ENCODE measurements at places on chromosomes 7 and 10.

DNA sequence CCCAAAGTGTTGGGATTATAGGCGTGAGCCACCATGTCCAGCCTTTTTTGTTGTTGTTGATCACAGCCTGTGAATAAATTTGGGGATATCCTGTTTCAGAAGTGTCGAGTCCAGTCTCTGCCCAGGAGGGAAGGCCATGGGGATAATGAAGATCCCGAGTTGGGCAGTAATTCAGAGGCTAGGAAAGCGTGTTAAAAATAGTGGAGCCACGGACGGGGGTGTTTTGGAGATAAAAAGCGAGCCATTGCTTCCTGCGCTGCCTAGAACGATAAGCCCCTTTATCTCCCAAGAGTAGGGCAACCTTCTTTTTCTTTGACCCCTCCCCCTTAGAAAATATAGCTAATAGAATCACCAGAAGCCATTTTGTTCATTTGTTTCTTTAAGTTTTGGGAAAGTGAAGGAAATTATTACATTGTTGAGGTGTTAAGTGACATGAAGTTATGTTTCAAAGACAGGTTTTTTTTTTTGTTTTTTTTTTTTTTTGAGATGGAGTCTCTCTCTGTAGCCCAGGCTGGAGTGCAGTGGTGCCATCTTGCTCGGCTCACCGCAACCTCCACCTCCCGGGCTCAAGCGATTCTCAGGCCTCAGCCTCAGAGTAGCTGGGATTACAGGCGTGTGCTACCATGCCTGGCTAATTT is 43.3 kb downstream of the IL15RA start:
- DNase-seq, result no peak

GRCh38 chr7:16347066-16347826 is 74.1 kb downstream of the CRPPA start:
- DNase-seq, result no peak

DNA sequence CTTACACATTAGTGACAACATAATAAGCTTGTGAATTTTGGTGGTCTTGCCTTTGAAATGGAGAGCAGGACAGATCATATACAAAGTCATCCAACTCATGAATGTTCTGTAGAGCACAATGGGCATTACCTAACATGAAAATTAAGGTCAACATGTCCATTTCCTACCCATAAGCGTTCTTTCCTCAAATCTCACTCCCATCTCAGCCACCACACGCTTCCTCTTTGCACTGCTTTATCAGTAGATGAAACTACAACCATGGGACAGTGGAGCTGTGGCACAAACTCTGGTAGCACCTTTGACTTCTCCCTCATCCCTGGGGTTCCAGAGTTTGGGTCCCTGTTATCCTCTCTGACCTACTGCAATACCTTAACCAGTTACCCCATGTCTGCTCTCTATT is 2.2 kb downstream of the PON2 start:
- no peak for DNase-seq

GRCh38 chr7:80053124-80053523 is 81.5 kb upstream of the GNAI1 start:
- no peak for DNase-seq

GRCh38 chr7:3033136-3033535 is 10.5 kb downstream of the CARD11 start:
- no peak for DNase-seq

DNA sequence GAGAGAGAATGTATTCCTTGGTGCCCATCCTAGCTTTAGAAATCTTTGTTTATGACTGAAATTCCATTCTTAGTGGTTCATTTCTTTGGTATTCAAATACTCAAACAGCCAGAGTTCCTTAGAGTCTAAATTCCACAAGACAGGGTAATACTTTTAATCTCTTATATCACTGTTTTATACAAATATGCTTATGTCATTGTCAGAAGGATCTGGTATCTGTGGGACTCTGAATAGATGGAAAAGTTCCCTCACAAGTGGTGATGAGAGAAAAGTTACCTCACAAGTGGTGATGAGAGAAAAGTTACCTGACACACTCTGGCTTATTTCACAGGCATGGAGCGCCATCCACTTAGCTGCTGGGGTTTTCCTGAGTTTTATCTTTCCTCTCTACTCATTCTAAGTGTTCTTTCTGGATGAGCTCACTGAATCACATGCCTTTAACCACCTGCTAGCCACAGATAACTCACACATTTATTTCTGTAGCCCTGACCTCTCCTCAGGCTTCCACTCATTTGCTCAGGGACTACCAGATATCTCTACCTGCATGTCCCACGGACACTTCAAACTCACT is 784.0 kb downstream of the SUGCT start:
- no peak for DNase-seq

- no peak for DNase-seq
These were observed 12.9 kb downstream of the ZNF800 start for GRCh38 chr7:127379642-127380041.

GRCh38 chr10:16259726-16260125 is 177.1 kb upstream of the PTER start:
- no peak for DNase-seq

GRCh38 chr7:69966766-69967591 is 368.7 kb downstream of the AUTS2 start:
- DNase-seq, result no peak

GRCh38 chr10:28806951-28807759 is 129.8 kb downstream of the BAMBI start:
- no peak for DNase-seq

DNA sequence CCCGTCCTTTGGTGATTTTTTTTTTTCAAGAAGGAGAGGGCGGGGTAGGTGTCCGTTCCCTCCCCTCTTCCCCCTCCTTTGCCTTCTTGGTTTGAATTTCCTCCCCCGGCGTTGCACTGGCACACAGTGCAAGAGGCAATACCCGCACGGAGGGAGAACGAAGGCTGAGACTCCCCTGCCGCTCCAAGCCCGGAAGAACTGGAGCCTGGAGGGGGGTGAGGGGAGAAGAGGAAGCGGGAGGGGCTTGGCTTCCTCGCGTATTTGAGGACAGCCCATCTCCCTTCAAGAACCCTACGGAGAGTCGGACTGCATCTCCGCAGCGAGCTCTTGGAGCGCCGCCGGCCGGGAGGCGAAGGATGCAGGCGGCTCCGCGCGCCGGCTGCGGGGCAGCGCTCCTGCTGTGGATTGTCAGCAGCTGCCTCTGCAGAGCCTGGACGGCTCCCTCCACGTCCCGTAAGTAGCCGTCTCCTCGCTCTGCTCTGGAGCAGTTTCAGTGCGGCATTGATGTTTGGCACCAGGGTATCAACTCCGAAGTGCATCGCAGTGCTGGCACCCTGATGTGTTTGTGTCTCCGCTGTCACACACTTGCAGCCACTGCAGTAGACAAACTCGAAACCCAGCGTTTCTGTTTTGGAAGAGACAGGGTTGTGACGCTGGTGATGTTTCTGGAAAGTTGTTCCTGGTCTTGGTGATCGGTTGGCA is at the start of gene CNTNAP2:
CNTNAP2 (plus strand) TSS at position 281 of the 702 bp plus-strand sequence; CDS start at position 357, 76 bp downstream.
- DNase-seq, result no peak

DNA sequence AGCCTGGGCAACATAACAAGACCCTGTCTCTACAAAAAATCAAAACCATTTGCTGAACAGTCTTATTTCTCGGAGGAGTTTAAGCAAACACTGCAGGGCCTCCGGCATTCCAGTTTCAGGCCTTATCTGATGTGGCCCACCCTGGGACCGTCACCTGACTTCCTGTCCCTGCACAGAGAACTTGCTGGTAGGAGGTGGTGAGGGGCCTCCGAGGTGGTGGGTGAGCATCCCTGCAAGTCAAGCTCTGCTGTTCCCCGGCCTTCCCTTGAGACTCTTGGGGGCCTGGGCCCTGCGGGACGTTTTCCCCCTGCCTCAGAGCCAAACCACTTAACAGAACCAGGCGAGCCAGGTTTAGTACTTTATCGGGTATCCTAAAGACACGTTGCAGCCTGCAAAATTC is 44.5 kb upstream of the AP5Z1 start:
- DNase-seq, result no peak

- no peak for DNase-seq
These were observed 5.8 kb downstream of the TWIST1 start for GRCh38 chr7:19111474-19112273.

- DNase-seq, result no peak
These were observed 87.9 kb downstream of the KMT2E start for GRCh38 chr7:105101864-105102263.

- no peak for DNase-seq
These were observed 1166.7 kb upstream of the C7orf33 start for GRCh38 chr7:147423875-147424274.

Measured in MCF 10A (cell line).